ENCODE measurements at places on chromosomes 3 and 15. TPM values are rescaled to one million over a fixed set of nuclear protein-coding genes. Genes with fewer than 3 reads are reported as not detected.
A peak's percentile ranks its signal among the peaks of the same experiment; 100 is the strongest.

DNA sequence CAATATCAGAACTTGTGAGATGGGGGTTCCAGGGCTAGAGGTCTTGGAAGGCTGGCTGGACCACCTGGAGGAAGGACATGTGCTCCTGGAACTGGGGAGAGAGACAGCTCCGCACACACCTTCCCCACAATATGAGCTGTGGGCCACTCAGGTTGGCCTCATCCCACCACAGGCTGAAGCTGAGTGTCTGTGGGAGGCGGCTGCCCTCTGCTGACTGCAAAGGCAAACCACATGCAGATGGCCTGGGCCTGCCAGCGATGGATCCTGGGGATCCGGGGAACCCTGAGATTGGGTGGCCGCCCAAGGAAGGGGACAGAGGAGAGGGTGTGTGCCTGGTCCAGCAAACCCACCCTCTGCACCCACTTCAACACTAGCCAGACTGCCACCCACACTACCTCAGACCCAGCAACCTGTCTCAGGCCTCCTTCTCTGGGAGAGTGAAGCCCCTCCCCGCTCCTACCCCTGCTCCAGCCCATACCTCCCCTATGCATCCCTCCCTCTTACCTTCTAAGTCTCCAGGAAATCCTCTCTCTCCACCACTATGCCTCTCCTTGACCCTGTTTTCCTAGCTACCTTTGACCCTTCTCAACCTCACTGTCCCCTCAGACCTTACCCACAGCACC is 44.8 kb downstream of the CYP11A1 start:
- peak; percentile 12 for DNase-seq

GRCh38 chr3:9951962-9952805 is at the start of gene PRRT3:
TSS of gene PRRT3 (minus strand) at chr3:9952408. CDS start at chr3:9950115, 2,293 bp downstream.
- DNase-seq, result peak; percentile 27

DNA sequence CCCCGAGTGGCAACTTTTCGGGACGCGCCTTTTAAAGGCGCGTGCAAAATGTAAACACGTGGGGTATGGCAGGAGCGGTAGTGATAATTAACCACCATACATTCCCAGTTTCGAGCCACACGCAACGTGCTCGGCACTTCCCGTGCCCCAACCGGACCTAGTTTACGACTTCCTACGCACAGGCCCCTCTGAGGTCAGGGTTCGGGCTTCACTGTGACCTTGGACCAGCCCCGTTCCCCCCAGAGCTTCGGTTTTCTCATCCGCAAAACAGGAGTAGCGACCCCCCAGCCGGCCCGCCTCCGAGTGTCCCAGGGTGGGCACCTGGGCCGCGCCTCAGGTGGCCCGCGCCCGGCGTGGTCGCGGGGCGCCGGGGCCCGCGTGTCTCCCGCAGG is 451 bp downstream of the CHCHD4 start:
- peak; percentile 76 for DNase-seq

GRCh38 chr3:130626049-130626448 is 109.1 kb downstream of the COL6A6 start:
- no peak for DNase-seq

DNA sequence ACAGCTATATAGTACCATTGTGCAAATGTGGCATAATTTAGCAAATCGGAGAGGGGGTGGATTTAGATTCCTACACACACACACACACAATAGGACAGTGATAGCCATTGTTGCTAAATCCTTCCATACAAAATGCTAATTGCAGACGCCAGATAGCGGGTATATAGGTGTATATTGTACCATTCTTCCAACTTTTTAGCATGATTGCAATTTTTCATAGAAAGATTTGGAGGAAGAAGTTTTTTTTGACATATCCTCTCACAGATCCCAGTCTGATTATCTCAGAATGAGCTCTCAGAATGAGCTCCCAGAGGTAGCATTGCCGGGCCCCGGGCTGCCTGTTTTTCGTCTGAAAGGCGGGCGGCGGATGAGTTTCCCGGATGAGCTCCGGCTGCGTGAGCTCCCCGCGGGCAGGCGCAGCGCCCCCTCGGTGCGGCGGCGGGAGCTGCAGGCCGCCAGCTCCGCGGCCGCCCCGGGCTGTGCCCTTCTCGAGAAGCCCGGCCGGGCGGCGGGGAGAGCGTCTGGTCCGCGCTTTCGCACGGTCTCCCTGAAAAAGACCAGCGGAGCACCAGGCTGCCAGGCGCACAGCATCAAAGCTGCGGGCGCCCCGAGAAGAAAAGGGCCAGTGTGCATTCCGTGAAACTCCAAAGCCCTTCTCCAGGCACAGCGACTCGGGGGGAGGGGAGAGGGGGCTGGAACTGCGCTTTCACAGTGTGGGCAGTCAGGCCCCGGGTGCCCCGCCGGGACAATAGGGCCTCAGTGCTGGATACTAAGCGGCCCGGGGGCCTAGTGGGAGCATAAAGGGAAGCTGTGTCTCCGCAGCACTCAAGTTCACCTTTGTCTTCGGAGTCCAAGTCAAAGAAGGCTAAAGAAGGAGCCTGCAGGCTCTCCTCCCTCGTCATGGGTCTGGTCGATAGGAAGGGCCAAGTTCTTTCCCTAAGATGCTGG is 12.0 kb upstream of the SHC4 start:
- peak; percentile 30 for DNase-seq

- DNase-seq, result no peak
Observed at GRCh38 chr3:144821583-144821982, 850.0 kb downstream of the DIPK2A start.

DNA sequence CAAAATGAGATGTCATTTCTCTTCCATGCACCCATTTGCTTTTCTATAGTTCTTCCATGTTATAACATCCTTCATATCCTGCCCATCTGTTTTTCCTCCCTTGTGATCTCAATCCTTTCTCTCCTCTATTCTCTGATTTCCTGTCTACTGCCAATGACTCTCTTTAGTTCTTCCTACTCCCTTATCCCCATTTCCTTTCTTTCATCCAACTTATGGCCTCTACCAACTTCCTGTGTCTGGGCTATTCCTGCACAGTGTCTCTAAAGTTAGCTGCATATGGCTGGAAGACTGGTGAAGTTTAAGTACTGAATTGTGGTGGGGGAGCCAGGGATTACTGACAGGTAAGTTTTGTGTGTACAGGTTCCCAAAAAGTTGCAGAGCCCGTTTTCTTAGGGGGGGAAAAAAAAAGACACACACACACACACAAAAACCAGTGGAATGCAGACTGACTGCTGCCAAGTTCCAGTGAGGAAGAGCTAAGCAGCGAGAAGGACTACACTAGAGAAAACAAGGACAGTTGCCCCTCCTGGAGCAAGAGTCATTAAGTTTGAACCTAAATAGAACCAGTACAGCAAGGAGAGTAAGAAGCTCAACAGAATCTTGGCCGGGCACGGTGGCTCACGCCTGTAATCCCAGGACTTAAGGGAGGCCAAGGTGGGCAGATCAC is 28.8 kb downstream of the XRN1 start:
- no peak for DNase-seq

DNA sequence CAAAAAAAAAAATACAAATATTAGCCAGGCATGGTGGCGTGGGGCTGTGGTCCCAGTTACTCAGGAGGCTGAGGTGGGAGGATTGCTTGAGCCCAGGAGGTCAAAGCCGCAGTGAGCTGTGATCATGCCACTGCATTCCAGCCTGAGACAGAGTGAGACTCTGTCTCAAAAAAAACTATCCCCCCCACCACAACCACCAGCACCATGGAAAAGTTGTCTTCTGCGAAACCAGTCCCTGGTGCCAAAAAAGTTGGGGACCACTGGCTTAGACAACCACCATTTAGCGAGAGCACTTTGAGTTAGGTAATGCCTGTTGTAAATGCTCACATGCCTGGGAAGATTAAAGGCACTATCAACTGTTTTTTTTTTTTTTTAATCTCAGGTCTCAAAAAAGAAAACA is 15.4 kb downstream of the ARHGAP31 start:
- DNase-seq, result no peak

DNA sequence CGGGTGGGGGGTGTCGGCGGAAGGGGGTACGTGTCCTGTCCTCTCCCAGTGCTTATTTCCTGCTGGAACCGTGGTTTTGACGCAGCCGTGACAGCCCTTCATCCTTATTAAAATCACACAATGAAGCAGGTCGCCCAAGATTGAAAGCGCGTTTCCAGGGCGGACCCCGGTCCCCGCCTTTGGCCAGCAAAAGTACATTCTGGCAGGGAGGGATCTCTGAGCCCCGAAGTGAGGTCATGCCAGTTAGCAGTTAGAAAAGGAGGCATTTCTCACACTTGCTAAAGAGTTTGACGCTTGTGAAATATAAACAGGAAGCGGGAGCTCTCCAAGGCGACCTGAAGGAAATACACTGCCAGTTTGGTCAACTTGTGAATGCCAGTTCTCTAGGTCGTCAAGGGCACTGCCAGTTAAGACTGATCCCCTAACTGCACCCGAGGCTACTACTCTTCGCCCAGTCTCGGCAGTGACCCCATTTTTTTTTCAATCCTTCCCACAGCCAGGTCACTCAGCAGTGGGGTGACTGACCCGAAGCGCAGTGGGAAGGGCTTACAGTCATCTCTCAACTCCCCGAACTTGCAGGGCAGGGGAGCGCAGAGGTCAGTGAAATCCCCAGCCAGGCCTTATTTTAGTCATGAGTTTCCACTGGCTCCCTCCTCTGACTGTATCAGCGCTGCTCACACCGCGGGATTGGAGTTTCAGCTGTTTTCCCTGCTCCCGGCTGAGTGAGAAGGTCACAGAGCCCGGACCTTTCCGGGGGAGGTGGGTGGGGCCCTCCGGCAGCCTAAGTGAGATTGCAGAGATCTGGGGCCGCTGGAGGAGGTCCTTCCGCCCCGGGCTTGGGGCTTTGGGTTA is 2.0 kb upstream of the BHLHE40 start:
- peak; percentile 97 for DNase-seq

GRCh38 chr3:193372783-193373182 is 5.8 kb downstream of the ATP13A5 start:
- DNase-seq, result no peak

- DNase-seq, result no peak
Observed at GRCh38 chr3:126117786-126118185, 33.9 kb upstream of the SLC41A3 start.

DNA sequence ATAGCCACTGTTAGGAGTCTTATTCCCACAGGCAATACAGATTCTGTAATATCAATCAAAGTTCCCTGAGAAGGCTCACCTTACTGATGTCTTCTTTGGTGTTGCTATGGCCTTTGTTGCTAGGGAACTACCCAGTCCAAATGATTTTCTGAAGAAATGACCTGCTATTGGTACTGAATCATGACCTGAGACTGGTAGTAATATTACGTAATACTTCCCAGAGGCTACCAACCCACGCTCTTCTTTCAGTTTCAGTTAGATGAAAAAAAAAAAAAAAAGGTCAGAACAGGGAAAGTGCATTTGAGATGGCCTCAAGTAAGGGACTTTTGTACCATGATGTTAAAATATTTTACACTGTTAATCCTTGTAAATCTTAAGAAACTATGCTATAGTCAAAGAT is 1092.5 kb upstream of the EPHA6 start:
- DNase-seq, result no peak

GRCh38 chr15:77634266-77634962 is 1.7 kb upstream of the LINGO1 start:
- peak; percentile 52 for DNase-seq

DNA sequence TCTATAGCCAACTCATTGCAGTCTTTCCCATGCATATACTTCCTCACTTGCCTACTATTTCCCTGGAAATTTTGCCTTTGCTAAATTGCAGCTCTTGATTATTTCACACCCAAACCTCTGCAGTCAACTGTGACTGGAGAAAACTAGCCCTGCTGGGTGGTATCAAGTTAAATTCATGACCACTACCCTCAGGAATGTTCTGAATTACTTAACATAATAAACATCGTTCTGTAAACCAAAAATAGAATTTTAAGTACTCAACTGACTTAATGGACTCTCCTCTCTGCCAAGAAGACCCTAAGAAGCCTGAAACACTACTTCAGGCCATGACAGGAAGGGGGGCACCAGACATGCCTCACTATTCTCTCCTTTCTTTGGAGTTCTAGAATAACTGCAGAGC is 1278.0 kb upstream of the GBE1 start:
- DNase-seq, result no peak

- DNase-seq, result no peak
Observed at GRCh38 chr3:121064121-121064520, 156.1 kb downstream of the STXBP5L start.

MESD gene
- polyA plus RNA-seq, result 15.7 TPM

A4GNT gene
- not detected for polyA plus RNA-seq

PROS1 gene
- polyA plus RNA-seq, result 0.58 TPM

PLA2G4D gene
- polyA plus RNA-seq, result not detected

HES1 gene
- 0.26 TPM for polyA plus RNA-seq

COMMD2 gene
- 73.5 TPM for polyA plus RNA-seq

Measured in CD14-positive monocyte (primary cell).